ENCODE measurements at places on chromosomes 7 and 10.

GRCh38 chr10:78212060-78212785 lies 178.6 kb downstream of the RPS24 start:
- no peak for DNase-seq

DNA sequence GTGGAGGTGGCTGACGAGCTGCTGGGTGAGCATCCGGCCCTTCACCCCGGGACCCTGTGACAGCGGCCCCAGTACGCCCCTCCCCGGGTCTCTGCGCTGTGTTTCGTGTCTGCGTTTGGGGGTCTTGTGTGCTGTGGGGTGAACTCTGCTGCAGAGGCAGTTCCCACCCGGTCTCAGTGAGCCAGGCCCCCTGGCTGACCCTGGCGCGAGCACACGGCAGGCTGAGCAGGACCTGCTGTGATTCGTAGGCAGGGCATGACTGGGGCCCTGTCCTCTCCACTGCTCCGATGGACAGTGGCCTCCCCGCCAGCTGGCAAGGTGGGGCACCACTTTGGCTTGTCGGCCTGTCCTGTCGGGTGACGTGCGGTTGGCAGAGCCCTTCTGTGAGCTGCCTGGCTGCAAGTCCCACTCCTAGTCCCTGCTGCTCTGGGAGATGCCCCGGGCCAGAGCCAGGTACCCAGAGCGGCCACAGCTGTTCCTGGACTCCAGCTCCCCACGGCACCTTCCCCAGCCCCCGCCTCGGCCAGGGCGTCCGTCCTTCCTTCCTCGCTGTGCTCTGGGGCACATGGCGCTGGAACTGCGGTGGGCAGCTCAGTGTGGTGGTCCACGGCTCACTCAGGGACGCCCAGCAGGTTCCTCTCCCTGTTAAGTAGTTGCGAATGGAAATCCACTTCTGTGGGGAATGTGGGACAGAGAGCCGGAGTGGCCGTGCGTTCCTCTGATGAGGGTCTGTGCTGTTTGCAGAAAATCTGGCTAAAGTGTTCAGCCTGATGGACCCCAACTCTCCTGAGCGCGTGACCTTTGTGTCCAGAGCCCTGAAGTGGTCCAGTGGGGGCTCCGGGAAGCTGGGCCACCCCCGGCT lies 10.5 kb downstream of the GET4 start:
- DNase-seq: no peak

- DNase-seq: no peak
These were observed 658.8 kb upstream of the LRRN3 start for GRCh38 chr7:110432061-110432553.

GRCh38 chr7:5689118-5689517 lies 92.3 kb downstream of the RNF216 start:
- DNase-seq: peak; percentile 78

Data from mesenteric fat pad (tissue), 1 donor.